MG63 (cell line): ENCODE measurements at places on chromosomes 4 and X.

DNA sequence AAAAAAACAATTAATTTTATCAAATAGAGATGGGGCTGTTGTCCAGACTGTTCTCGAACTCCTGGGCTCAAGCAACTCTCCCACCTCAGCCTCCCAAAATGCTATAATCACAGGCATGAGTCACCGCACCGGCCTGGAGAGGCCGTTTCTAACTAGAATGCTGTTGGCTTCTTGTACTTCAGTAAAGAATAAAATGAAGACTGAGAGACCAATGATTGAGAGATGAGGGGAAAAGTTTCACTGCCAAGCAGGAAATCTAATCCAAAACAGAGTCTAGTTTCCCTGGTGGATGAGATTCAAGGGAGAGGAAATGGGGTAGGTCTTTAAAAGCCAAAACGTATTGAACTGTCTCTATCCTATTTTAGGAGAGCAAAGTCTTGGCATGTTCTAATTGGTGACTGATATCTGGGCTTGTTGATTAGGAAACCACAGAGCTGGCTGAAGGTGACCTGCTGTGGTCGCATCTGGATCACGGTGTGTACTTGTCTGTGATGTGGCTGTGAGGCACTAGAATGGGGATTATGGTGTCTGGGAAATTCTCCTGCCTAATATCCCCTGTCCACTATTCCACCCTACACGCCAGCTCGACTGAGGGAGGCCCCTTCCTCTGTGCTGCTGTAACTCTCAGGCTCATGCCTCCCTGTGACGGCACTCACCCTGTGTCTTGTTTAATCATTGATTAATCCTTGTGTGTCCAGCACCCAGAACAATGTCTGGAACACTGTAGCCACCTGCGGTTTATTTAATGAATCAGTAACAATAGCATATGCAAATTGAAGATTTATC is 15.0 kb upstream of the TRIM2 start:
- peak; percentile 56 for DNase-seq

GRCh38 chr4:101306764-101307615 is 40.3 kb downstream of the PPP3CA start:
- DNase-seq: no peak

- peak; percentile 71 for DNase-seq
These were observed 27.5 kb upstream of the PDGFC start for GRCh38 chr4:156999175-156999517.

DNA sequence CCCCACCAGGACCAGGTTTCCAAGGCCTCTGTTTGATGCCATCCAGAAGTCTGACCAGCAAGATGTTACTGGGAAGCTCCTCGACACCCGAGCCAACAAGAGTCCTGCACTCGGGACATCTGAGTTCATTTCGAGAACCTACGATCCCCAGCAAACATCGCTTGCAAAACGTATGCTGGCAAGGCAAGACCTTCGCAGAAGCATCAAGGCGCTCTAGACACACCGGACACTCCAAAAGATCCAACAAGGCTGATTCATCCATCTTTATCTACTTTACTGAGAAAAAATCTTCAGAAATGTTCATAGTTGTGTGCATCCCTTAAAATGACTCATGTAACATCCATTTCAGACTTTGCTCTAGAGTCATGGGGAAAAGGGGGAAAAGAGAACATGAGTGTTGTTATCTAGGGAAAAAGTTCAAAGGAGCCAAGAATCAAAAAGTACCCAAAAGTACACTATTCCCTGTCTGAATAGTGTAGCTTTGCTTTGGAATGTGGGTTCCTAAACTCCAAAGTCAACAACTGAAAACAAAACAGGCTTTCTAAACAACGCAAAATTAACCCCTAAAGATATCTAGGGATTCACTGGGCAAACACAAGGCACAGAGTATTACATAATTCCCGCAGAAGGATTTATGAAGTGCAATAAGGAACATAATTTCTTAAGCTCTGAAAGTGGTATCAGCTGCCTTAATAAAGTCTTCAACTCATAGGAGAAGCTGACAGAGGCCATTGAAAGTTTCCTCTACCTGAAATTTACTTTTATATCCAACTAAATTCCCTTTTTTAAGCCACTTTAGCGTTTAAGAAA is 1.6 kb downstream of the SH3RF1 start:
- DNase-seq: peak; percentile 17

DNA sequence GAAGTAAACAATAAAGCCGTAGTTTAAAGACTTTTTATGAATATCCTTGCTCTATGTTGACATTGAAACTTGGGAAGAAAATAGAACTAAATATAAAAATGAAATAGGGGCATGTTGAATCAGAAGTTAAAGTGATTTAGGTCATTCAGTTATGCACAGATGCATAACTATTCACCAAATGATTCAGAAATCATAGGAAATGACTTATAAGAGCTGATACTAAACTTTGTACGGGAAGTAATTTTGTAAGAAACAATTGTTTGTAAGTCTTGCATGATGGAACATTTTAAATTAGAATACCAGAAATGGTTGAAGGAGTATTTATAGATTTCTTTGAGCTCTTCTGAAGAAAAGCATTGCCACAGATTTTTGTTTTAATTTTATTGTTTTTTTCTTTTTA is 246.5 kb downstream of the CPE start:
- DNase-seq: no peak

DNA sequence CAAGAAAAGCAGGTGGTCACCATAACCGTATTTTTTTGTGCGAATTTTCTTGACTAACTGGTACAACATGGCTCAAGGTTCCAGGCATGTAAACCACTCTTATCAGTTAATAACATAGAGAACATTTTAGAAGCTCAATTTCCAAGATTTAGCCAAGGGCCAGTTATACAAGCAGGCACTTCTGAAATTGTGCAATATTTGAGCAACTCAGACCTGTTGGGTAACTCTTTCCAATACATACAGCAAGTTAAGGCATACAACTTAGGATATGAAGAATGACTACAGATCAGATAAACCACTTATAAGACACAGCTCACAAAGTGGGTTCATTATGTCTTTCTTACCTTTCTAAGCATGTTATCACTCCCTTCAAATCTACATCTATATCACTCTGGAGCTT is 43.9 kb downstream of the ZNF280C start:
- DNase-seq: no peak

DNA sequence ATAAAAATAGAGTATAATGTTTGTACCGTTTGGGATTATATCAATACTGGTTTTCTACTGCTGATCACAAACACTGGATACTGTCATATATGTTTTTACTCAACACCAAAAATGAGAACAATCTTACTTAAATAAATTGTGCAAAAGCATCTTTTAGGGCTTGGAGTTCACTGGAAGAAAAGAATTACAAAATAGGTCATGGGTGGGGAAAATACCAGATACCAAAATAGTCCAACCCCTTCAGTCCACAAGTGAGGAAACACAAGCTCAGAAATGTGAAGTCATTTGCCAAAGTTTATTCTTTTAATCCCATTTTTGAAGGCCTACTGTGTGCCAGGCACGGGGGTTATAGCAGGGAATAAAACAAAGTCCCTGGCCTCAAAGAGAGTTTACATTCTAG is 64.4 kb downstream of the ADGRG2 start:
- DNase-seq: no peak
